ENCODE measurements at places on chromosomes 11 and 22.
A peak's percentile ranks its signal among the peaks of the same experiment; 100 is the strongest.

DNA sequence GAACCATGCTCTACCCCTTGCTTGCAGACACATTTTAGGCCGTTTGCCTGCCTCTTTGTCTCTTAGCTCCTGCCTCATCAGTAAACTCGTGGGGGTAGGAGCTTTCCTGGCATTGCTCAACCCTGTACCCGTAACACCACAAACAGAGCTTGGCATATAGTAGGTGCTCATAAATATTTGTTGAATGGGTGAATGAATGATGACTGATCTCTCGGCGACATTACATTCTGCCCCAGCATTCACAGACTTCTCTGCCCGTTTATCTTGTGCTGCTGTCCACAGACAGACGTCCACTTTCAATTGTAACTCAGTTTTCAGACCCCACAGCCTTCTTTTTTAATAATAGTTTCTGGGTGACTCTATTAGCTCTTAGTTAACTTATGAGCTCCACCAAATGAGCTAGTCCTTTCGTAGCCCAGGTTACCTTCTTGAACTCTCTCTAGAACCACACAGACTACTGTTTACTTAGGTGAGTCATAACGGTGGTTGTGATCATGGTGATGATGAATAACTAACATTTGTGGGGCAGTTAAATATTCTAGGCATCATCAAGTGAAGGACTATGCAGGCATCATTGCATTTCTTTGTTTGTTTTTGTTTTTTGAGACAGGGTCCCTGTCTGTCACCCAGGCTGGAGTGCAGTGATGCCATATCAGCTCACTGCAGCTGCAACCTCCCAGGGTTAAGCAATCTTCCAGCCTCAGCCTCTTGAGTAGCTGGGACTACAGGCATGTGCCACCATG lies 188.4 kb downstream of the ADAMTS15 start:
- DNase-seq, result no peak

- DNase-seq, result no peak
Observed at GRCh38 chr11:71265559-71266092, 13.2 kb upstream of the SHANK2 start.

DNA sequence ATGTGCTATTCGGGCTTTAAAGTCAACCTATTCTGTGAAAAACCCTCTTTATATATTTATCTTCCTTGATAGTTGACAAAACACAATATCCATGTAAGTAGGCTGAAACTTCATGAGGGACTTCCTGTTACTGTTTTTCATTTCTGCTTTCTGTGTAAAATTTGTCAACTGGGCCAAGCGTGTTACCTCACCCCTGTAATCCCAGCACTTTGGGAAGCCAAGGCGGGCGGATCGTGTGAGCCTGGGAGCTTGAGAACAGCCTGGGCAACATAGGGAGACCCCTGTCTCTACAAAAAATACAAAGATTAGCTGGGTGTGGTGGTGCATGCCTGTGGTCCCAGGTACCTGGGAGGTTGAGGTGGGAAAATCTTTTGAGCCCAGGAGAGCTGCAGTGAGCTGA lies 66.5 kb upstream of the SLC25A18 start:
- DNase-seq, result no peak

- DNase-seq, result no peak
Observed at GRCh38 chr11:42462558-42463310, 849.1 kb upstream of the API5 start.

GRCh38 chr11:27254744-27255446 lies 108.1 kb downstream of the CCDC34 start:
- DNase-seq, result no peak

DNA sequence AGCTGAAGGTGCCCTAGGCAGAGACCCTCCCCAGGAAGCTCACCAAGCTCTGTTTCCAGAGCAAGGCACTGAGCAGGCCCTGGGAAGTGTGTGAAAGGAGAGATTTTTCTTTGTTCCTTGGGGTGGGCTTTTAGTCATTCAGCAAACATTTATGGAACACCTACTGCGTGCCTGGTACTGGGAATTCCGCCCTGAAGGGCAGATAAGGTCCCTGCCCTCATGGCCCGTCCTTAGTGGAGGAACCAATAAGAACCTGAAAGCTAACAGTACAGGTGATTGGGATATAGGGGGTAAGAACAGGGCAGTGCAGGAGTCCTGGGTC lies 3.9 kb downstream of the TMEM134 start:
- no peak for DNase-seq

DNA sequence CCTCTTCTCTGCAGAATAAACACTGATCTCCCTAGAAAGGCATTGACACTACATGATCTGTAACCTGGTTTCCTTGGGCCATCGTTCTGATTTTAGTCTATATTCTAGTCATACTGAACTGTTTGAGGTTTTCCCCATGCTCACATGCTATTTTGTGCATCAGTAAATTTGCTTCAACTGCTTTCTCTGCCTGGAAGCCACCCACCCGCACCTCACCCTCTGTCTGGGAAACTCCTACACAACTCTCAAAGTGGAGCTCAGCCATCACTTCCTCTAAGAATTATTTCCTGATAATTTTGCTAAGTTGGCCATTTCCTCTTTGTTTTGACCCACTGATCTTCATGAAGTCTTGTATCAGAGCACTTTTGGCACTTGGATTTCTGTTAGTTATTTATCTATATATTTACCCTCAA lies 36.1 kb downstream of the MMP20 start:
- no peak for DNase-seq

GRCh38 chr11:2093575-2094353 lies 45.4 kb downstream of the IGF2 start:
- DNase-seq, result no peak

- DNase-seq, result peak; percentile 78
Observed at GRCh38 chr11:59247531-59248227, 35.0 kb upstream of the MPEG1 start.

GRCh38 chr22:31848411-31848810 lies 94.6 kb downstream of the DEPDC5 start:
- DNase-seq, result no peak

DNA sequence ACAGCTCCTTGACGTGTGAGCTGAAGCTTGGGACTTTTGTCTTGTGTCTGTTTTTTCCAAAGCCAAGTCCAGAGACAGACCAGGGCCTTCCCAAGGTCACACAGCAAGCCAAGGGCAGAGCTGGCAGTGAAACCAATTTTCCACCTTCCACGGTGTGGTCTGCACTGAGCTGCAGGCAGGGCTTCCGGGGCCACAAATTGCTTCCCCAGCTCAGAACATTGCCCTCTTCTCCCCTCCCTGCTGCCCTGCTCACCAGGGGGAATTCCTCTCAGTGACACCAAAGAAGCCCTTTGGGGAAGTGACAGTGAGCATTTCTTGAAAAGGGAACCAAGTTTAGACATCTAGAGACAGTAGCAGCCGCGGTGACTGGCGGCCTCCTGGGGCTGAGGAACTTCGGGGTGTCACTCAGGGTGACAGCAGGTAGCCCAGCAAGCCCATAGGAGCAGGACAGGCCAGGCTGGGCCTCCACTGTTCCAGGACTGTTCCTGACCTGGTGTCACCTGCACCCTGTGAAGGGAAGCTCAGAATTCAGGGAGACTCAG lies 9.2 kb downstream of the FXYD2 start:
- no peak for DNase-seq

GRCh38 chr22:47163481-47163855 lies 401.0 kb downstream of the TBC1D22A start:
- no peak for DNase-seq

- no peak for DNase-seq
Observed at GRCh38 chr11:843086-843734, 558 bp downstream of the TSPAN4 start.

GRCh38 chr11:118913411-118914125 lies 12.2 kb downstream of the BCL9L start:
- no peak for DNase-seq

- no peak for DNase-seq
Observed at GRCh38 chr11:70050243-70050642, 27.9 kb upstream of the ANO1 start.

- DNase-seq, result no peak
Observed at GRCh38 chr11:36312611-36313472, 16.8 kb downstream of the PRR5L start.

- no peak for DNase-seq
Observed at GRCh38 chr22:20080445-20080775, 369 bp downstream of the DGCR8 start.

DNA sequence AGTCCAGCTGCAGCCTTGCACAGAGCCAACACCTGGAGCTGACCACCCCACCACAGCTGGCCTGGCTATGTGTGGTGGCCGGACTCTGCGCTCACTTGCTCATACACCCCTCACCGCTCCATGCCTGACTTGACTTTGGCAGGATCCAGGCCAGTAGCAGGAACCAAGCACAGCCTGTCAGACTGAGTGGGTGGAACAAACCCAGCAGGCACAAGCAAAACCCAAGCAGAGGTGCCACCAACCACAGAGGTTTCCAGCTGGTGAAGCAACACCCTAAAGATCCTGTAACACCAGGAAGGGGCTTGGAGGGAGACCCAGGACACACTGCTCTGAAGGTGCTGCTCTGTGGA lies 44.9 kb upstream of the WNT11 start:
- DNase-seq, result no peak

GRCh38 chr11:65766535-65766934 lies 14.2 kb downstream of the AP5B1 start:
- DNase-seq, result no peak

DNA sequence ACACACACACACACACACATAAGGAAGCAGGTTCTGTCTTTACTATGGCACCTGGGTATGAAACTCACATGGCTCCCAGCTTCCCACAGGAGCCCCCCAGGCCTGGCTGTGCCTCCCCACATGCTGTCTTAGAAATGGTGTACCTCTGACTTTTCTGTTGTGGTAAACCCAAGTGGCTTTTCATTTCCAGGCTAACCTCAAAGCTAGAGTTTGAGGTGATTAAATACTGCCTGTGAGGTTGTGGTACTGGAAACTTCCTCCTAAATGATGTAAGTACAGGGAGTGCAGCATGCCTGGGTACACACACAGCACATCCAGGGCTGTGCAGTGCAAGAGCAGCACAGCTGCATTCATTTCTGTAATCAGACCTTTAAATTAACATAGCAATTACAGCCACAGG lies 34.4 kb downstream of the ME3 start:
- no peak for DNase-seq

- DNase-seq, result no peak
Observed at GRCh38 chr22:37161443-37161842, 11.7 kb upstream of the IL2RB start.

GRCh38 chr22:29208879-29209623 lies 3.4 kb downstream of the EMID1 start:
- no peak for DNase-seq

DNA sequence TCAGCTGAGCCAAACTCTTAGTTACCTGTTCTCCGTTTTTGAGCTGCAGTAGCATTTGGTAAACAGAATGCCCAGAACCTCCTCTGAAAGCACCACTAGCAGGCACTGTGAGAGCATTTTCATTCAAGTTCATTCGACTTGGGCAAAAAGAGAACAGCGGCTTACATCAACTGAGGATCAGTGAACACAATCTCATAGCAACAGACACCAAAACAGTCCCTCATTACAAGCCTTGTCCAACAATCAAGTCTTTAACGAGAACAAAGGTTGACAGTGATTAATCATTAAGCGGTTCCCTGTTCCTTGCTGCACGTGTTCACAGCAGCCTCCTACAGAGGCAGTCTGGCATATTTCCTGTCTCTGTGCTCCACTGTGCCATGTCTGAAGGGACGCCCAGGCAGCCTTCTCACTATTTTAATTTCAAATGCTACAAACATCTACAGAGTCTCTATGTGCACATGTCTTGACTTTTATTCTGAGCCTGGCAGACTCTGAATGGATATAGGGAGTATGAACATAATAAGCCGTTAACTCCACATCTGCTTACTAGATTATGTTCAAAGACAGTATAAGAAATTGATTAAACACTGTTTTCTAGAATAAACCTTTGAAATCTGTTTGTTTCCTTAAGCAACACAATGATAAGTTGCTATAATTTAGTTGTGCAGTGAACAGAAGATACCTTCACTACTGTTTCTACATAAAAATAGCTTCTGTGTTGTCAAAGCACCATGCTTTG lies 88.3 kb upstream of the MTMR2 start:
- peak; percentile 63 for DNase-seq

DNA sequence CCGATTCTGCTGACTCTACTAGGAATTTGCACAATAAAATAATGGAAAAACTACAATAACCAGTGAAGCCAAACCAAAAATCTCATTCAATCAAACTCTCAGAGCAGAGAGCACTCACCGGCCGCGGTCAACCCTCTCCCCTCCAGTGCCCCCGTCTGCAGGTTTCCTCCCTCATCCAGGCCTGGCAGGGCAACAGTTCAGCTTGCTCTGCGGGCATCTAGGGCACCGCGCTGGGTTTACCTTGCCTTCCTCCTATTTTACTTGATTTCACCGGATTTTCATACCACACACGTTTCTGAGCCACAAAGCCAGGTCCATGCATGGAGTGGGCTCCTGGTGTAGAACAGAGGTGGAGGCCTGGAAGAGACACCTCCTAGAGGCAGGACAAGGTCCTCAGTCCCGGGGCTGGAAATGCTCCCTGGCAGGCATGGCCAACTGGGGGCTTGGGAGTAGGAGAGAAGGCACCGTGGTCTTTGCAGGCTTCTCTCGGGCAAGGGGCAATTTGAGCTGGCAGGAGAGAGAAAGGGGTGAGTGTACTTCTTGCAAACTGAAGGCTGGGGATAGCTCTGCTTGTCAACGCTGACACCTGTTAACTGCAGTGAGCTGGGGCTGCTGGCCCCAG lies 938.4 kb downstream of the BRD1 start:
- no peak for DNase-seq

GRCh38 chr11:130790689-130791088 lies 125.6 kb downstream of the SNX19 start:
- no peak for DNase-seq
